GOT3 (cell line): ENCODE measurements at places on chromosomes 16 and 17.

- no peak for DNase-seq
Measured at GRCh38 chr16:87246269-87247065, 70.7 kb downstream of the C16orf95 start.

DNA sequence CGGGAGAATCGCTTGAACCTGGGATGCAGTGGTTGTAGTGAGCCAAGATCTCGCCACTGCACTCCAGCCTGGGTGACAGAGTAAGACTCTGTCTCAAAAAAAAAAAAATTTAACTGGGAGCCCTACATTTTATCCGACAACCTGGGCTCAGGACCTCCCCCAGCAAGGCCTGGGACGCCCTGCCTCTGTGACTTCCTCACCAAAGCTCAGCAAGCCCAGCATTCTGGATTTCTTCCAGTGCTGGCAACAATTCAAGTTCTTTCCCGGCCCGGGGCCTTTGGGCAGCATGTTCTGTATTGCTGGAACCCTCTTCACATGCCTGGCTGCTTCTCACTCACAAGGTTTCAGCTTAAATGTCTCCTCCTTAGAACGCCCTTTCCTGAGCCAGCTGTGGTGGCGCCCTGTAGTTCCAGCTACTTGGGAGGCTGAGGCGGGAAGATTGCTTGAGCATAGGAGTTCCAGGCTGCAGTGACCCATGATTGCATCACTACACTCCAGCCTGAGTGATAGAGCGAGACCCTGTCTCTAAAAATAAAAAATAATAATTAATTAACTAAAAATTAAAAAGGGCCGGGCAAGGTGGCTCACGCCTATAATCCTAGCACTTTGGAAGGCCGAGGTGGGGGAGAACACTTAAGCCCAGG, 15.9 kb upstream of the MEIOB start:
- DNase-seq: no peak

DNA sequence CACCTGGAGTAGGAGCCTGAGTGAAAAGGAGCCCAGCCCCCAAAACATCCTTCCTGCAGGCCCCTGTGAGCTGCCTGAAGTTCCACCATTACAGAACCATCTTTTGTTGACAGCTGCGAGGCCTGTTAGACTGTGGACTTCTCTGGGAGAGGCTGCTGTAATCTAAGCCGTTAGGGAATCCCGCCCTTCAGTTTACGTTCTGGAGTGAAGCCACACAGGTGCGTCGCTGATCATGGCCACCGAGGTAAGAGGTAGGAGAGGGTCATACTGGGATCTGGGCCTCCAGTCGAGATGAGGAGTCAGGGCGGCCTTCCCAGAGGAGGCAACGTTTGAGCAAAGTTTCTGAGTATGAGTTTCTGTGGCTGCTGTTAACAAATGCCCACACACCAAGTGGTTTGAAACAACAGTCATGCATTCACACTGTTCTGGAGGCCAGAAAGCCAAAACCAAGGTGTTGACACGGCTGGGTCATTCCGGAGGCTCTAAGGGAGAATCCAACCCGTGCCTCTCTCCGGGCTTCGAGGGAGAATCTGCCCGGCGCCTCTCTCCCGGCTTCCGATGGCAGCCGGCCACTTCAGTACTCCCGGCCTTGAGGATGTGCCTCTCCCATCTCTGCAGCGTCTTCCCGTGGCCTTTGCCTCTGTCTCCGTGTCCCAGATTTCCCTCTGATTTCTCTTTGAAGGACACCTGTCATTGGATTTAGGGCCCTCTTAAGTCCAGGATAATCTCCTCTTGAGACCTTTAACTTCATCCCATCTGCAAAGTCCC, 26.6 kb upstream of the ATP2C2 start:
- no peak for DNase-seq

GRCh38 chr17:57914273-57915142, 40.7 kb downstream of the CUEDC1 start:
- DNase-seq: no peak

GRCh38 chr17:58371300-58371950, 19.4 kb upstream of the SUPT4H1 start:
- DNase-seq: no peak

GRCh38 chr16:77336637-77337036, 98.2 kb downstream of the ADAMTS18 start:
- DNase-seq: no peak

GRCh38 chr17:3512505-3513171, 36.8 kb downstream of the ASPA start:
- DNase-seq: no peak

GRCh38 chr17:10992106-10992880, 154.4 kb upstream of the PIRT start:
- DNase-seq: no peak
